Cardiac muscle cell (in vitro differentiated cells and primary cell): ENCODE measurements at places on chromosomes 16 and 17. TPM values are rescaled to one million over a fixed set of nuclear protein-coding genes. Genes with fewer than 3 reads are reported as not detected.

Gene CFAP97D1
- total RNA-seq, result 0.04 TPM in 1 of 2 replicates, not detected in the other

Gene RASL10B
- total RNA-seq, result 108 and 116 TPM in 2 replicates

Gene CD300A
- 2.7 and 4.2 TPM in 2 replicates for total RNA-seq

Gene TM4SF5
- not detected in 2 replicates for total RNA-seq

Gene HSPB9
- total RNA-seq, result 0.06 and 0.67 TPM in 2 replicates

Gene WNT9B
- total RNA-seq, result not detected in 2 replicates

Gene CTRB2
- total RNA-seq, result 0.63 TPM in 1 of 2 replicates, not detected in the other

Gene KRT40
- not detected in 2 replicates for total RNA-seq

Gene WNT3
- 5.1 and 7.3 TPM in 2 replicates for total RNA-seq

DNA sequence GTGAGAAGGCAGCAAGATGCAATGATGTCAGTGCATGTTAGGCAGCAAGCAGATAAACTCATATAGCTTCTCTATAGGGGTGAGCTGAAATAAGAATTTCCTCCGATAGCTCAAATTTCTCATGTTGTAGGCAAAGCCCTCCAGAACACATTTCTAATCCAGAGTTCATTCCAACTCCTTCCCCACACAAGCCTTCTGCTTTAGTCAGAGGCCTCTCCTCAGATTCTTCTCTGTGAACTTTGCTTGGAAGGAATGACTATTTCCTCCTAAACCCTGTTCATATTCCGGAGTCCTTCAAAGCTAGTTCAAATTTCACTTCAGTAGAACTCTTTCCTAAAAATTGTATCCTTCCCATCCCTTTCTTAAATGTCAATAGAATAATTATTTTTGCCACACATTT, 144.8 kb downstream of the KCNJ2 start:
- no peak for DNase-seq

DNA sequence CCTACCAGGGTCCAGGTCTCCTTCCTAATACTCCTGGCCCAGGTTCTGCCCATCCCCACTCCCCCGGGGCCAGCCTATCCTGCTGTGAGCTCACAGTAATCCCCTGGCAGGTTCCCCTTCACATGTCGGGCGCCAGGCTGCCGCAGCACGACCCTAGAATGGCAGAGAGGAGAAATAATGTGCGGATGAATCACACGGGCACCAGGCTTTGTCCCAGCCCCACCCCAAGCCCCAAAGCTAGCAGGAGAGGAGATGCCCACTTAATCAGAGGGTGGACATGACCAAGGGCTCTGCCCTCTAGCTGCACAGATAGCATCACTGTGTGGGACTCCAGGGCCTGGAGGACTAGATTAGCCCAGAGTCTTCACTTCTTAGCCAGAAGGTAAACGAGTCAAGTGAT, 39.5 kb downstream of the ST3GAL2 start:
- no peak for DNase-seq

DNA sequence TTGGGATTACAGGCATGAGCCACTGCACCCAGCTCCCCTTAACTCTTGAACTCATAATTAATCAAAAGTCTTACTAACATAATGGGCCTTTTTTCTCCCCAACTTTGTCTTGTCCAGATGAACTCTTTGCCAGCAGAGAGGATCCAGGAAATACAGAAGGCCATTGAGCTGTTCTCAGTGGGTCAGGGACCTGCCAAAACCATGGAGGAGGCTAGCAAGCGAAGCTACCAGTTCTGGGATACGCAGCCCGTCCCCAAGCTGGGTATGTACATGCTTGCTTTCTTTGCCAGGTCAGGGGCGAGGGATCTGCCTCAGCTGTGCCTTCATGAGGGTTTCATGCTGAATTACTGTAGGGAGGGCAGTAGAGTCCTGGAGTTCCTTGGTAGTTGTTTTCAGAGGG, 25.3 kb downstream of the NMT1 start:
- no peak for DNase-seq

DNA sequence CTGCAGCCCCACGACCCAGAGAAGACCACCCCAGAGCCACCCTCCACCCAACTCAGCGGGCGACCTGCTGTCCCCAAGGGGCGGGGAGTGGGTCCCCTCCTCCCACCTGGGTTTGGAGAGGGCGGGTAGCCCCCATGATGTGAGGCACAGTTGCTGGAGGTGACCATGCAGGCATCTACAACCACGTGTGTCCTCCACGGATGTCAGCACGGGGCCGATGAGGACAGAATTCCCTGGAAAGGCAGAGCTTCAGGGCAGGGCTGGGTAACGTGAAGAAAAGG, 7.1 kb downstream of the UTS2R start:
- DNase-seq, result no peak

DNA sequence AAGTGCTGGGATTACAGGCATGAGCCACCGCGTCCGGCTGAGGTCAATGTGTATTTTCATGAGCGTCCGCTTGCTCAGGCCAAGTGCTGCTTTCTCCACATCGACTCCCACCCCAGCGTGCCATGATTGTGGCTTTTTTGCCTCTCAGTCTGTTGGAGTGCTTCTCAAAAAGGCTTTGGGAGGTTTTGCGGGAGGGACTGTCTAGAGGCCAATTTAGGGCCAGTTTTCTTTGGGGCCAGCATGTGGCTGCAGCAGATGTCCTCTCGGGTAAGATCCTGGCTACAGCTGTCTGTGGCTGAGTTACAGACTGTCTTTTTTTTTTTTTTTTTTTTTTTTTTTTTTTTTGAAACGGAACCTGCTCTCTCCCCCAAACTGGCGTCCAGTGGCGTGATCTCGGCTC, 6.5 kb downstream of the C16orf90 start:
- no peak for DNase-seq

DNA sequence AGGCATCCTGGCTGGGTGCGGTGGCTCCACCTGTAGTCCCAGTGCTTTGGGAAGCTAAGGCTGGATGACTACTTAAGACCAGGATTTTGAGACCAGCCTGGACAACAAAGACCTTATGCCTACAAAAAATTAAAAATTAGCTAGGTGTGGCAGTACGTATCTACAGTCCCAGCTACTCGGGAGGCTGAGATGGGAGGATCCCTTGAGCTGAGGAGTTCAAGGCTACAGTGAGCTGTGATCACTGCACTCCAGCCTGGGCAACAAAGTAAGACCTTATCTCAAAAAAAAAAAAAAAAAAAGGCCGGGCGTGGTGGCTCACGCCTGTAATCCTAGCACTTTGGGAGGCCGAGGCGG, 6.1 kb downstream of the MVP start:
- no peak for DNase-seq

- no peak for DNase-seq
Measured at GRCh38 chr17:81049973-81050551, 15.1 kb downstream of the BAIAP2 start.

DNA sequence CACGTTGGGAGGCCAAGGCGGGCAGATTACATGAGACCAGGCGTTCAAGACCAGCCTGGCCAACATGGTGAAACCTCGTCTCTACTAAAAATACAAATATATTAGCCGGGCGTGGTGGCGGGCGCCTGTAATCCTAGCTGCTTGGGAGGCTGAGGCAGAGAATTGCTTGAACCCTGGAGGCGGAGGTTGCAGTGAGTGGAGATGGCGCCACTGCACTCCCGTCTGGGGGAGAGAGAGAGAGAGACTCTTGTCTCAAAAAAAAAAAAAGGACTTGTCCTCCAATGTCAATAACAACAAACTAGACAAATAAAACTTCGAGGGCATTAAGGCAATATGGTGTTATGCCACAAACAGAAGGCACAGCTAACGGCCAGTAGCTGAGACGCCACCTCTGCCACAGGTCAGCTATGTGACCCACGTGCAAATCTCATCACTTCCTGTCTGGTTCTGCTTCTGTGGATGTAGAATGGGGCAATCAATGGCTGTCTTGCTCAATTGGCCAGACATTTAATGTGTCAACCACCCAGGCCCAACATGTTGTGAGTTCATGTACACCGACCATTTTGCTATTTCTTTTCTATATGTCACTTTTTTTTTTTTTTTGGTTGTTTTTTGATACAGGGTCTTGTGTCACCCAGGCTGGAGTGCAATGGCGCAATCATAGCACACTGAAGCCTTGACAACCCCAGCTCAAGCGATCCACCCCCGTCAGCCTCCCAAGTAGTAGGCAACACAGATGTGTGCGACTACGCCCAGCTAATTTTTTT, 834 bp upstream of the TXNDC11 start:
- no peak for DNase-seq

GRCh38 chr16:81515281-81515680, 70.7 kb downstream of the CMIP start:
- no peak for DNase-seq

DNA sequence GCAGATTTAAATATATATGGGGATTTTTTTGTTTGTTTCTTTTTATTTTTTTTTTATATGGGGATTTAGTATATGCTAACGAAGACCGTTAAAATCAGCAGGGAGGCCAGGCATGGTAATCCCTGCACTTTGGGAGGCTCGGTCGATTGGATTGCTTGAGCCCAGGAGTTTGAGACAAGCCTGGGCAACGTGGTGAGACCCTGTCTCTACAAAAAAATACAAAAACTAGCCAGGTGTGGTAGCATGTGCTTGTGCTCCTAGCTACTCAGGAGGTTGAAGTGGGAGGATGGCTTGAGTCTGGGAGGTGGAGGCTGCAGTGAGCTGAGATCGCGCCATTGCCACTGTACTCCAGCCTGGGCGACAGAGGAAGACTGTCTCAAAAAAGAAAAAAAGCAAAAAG, 22.3 kb upstream of the MEIOC start:
- DNase-seq, result no peak

DNA sequence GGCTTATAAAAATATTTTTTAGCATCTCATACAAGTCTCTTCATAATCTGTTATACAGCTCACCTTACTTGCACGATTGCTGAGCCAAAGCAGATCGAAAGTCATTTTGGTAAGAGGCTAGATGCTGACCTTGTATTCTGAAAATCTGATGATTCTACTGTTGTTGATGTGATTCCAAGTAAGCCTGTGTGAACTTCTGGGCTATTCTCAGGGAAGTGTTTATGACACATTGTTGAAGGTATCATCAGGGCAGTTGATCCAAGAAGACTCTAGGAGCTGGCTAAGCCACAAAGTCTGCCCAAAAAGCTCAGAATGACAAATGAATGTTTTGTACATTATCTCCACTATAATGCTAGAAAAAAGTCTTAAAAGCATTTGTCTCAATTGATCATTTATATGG, 16.0 kb downstream of the OMG start:
- DNase-seq, result no peak

DNA sequence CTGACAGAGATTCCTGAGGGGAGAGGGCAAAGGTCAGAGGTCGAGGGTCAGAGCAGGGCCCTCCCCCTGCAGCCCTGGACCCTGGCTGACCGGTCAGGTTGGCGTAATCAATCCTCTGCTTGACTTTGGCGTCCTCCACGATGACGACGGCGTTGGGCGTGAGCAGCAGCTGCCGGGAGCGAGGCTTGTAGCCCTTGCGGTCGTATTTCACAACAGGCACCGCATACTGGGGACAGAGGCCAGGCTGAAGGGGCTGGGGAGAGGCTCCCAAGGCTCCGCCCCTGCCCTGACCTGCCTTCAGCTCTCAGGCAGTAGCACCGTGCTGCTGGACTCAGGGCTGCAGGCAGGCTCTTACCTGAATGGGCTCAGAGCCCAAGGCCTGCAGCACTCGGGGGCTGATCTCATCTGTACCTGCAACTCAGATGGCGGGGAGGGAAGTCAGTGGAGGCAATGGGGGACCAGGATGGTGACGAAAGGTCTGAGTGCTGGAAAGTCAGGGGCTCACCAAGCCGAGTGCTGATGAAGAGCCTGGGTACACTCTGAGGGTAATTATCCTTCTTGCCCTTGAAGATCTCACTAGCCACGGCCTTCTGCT, 12.0 kb upstream of the CRK start:
- peak; percentile 50 for DNase-seq

- no peak for DNase-seq
Measured at GRCh38 chr16:15846510-15846909, 10.3 kb downstream of the MYH11 start.

- DNase-seq, result peak; percentile 80
Measured at GRCh38 chr16:66409156-66409555, 17.9 kb upstream of the BEAN1 start.

GRCh38 chr17:28897769-28898526, 415 bp upstream of the FLOT2 start:
- no peak for DNase-seq

DNA sequence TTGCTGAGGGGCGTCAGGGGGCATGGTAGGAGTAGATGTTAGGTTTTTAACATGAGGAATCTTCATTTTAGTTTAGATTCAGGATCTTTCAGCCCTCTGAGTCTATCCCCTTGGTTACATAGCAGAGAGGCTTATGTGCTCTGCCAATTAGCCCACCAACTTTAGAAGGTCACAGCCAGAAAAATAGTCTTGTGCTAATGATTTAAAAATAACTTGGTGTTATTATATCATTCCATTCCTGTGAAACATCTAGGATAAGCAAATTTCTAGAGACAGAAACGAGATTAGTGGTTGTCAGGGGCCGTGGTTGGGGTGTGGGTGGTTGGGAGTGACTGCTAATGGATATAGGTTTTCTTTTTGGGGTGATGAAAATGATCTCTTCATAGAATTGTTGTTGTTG, 183.7 kb downstream of the SNX29 start:
- peak; percentile 28 for DNase-seq

DNA sequence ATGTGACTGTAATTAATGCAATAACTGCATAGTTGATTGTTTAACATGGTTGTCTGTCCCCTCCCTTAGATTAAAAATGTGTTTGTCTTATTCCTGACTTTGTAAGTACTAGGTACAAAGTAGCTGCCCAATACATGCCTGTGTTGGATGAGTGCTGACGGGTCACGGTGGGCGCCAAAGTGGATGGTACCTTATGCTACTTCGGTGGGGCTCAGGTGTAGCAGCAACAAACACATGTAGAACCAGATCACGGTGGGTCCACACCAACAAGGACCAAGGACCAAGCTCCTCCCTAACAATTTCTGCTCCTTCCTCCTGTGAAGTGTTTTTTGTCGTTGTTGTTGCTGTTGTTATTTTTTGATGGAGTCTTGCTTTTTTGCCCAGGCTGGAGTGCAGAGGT, 46.4 kb upstream of the ZFHX3 start:
- DNase-seq, result no peak

DNA sequence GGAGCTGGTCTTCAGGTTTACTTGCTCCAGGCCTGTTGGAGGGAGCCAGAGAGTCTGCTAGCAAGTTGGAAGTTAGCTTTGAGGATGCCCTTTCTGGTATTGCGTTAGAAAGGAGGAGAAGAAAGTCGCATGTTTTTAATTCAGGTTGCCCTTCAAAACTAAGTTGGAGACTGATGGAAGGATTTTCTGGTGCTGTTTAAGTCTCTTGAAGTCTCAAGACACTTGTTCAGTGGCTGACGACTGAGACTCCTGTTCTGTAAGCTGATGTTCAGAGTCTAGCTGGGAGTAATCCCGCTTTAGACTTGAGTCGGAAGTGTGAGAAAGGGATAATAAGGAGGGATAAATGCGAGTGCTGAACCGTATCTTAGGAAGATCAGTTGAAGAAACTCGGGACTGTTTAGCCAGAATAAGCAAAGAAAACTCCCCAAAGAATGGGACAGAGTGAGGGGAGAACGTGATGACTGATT, 740 bp downstream of the AATF start:
- no peak for DNase-seq

GRCh38 chr17:61247439-61247838, 152.2 kb upstream of the TBX2 start:
- no peak for DNase-seq

- no peak for DNase-seq
Measured at GRCh38 chr17:21061158-21061835, 18.5 kb upstream of the USP22 start.
